ENCODE measurements at places on chromosomes 6 and 20. TPM values are rescaled to one million over a fixed set of nuclear protein-coding genes. Genes with fewer than 3 reads are reported as not detected.

Gene RNF182
- total RNA-seq, result 2.5 TPM

Gene PTK6
- total RNA-seq, result under 0.01 TPM

Gene COL19A1
- total RNA-seq, result not detected

DNA sequence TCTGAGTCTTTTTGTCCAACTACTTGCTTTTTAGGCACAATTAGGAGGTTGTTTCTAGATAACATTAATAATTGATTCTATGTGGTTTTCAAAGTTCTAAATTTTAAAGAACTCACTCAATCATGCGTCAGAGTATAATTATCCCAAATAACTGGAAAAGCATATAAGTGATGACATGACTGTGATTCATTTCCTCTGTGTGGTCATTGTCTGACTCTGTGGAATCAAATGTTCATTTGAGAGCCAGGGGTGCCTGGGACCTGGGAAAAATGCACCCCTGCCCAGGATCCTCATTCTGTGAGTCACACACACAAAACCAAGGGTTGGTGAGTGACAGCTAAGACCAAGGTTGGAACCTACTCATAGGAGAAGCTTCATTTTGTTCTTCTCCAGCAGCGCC, 127.1 kb upstream of the MLIP start:
- peak; percentile 77 for DNase-seq

Gene BTN1A1
- not detected for total RNA-seq

Gene MOXD1
- 89.8 TPM for total RNA-seq

Gene CTAGE9
- not detected for total RNA-seq

DNA sequence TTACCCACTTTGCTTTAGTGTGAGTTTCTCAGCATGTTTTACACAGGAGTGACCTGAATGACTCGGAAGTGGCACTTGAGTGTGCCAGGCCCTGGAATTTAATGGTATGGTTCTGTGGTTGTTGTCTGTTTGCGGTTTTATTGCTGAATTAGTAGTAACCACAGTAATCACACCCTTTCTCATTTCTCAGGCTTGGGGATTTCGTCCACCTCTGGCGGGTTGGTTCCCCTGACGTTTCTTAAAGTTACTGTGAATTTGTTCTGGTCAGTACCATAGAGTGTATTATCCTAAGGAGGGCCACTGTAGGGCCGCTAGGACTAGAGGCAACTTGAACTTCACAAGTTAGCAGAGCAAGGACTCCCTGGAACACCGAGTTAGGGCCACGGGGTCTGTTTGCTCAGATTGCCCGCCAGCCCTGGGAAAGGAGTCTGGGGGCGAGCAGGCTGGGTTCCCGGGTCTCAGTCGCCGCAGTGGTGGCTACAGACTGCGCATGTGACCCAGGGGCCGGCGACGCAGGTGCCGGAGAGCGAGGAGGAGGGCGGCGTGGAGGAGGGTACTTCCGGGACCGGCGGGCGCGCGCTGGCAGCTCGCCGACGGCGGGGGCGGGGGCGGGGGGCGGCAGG, 546 bp upstream of the KLHL32 start:
- DNase-seq, result no peak

DNA sequence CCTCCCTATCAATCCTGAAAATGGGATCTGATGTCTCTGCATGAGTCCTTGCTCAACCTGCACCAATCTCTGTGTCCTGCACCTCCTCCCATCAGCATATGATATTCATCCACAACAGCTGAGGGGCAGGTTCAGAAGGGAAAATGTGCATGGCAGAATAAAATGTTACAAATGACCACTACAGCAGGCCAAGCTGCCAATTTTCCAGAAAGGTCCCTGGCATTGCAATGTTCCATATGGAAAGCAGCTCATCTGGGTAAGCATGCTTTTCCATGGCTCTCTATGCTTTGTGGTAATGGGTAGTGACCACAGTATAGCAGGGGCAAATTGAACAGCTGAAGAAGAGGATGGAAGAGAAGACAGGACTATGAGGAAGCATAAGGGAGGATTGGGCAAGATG, 841.2 kb upstream of the FLRT3 start:
- DNase-seq, result no peak

DNA sequence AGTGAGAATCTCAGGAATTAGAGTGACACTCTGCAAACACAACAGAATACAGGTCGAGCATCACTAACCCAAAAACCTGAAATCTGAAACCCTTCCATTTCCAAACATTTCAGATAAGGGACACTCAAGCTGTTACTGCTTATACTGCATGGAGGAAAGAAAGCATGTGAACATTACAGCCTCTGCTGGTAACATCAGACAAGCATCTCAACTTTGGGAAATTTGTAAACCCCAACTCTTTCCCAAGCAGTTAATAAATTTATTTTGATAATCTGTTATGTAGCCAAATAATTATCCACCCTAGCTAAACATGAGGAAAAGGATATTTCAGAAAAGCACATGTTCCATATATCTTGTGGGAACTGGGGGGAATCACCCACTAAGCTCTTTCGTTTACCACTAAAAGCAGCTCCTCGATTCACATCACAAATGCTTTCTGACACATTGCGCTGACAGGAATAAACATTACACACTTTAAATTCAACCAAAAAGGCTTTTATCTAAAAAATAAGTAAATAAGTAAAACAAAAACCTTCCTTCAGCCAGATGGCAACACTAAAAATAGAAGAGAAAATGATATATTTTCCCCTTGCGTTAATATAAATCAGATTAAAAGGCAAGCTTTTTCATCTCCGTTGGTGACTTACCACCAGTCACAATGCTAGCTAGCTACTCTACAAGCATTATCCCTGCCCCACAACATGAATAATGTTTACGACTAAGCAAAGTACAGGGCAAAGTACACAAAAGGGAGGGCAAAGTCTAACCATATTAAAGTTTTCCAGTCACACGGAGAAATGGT, 120.8 kb downstream of the MAP7 start:
- DNase-seq, result no peak

DNA sequence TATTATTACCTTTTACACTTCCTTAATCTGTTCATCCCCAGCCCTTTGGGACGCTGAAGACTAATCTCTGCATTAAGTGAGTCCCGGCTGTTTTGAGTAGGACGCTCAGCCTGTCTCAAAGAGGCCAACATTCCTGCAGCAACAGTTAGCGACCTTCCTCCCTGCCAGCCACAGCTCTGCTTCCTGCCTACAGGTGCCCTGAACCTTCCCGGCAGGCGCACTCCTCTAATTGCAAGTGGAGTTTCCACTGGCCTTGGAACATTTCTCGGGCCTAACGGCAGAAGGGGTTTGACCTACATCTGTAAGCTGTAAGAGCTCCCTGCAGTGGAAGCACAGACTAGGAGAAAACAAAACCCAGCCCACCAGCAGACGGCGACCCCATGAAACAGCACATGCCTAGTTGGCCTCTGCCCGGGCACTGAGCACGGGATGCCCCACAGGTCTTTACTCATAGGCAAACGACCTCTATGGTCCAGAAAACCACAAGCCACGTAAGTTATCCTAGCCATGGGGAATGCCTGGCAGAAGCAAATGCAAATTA, 137.9 kb downstream of the DTNBP1 start:
- DNase-seq, result no peak

Gene KCNQ2
- not detected for total RNA-seq

GRCh38 chr6:105276374-105276773, 96.6 kb upstream of the POPDC3 start:
- no peak for DNase-seq

Gene EYA2
- total RNA-seq, result 1.7 TPM

GRCh38 chr6:101931766-101932165, 538.3 kb downstream of the GRIK2 start:
- DNase-seq, result no peak

DNA sequence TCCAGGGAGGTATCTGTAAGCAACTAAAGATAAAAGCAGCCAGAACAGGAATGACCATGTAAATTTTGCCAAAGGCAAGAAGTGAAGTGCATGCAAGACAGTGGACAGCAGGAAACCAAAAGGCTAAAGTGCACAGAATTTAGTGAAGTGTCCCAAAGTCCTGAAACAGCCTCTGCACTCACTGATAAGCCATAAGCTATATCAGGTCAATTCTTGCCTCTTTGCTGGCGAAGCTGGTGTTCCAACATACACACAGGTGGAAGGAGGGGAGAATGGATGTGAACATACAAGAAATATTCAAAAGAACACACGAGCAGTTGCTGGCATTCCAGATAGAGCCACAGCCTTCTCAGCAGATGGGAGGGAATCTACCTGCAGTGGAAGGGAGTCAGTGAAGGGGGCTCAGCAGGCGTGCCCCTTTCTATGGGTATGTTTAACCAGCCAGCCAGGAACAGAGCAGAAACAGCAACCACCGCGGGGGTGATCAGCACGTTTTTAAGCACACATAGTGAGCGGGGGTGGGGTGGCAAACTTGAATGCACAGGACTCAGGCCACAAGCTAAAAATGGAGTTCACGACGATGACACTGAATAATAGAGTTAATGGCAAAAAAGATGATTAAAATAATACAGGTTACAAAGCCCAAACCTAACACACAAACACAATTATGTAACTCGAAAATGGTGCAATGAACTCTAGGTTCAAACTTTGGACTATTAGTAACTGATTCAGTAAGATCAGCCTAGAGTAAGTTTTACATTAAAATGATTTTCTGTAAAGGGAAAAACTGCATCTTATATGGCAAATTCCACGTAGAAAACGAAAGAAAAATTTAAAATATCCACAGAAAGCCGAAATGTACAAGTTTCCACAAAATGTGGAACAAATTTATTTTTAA, 1.2 kb downstream of the ECI2 start:
- DNase-seq, result peak; percentile 20
